ENCODE measurements at places on chromosomes 5 and 9. TPM values are rescaled to one million over a fixed set of nuclear protein-coding genes. Genes with fewer than 3 reads are reported as not detected.

DNA sequence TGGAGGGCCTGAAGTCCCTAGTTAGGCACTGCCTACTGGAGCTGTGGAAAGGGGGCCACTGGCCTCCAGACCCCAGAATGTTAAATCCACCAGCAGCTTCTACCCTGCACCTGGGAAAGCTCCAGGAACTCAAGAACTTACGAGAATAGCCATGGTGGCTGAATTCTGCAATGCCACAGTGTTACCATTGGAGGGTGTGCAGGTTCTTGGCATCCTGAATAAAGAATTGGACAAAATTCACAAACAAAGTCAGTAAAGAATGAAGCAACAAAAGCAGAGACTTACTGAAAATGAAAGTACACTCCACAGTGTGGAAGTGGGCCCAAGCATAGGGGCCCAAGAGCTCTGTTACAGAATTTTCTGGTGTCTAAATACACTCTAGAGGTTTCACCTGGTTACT, 107.0 kb downstream of the PRDM9 start:
- peak; percentile 15 for DNase-seq

- no peak for DNase-seq
Observed at GRCh38 chr5:176798086-176798876, 12.1 kb upstream of the UNC5A start.

DNA sequence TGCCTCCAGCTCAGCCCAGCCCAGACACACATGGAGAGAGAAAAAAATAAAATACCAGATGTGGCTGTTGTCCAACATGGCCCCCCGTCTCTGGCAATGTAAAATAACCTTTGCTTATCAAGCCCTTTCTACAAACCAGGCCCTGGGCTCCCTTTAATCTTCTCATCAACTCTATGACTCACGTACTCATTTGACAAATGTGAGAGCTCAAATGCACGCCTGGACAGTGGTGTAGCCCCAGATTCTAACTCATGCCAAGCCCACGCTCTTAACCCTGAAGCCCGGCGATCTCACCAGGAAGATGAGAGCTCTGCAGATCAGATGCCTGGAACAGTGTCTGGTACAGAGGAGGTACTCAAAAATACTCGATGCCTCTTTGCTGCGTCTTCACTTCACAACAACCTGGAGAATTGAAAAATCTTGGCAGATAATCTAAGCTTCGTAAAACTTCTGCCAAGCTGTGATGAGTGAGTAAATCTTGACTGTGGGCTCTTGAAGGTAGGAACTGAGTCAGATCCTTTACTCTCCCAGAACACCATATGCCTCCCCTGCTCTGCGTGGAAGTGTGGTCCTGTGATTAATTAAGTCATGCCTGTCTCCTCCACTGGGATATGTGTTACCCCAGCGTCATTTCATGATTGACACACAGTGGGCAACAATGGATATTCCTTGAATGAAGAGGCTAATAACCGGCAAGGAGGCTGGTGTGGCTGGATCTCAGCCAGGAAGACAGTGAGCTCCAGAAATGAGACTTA, 102.0 kb upstream of the FSTL4 start:
- DNase-seq: no peak

ADRB2 gene
- 12.9 TPM for polyA plus RNA-seq

IL9 gene
- polyA plus RNA-seq: not detected

Measured in cardiac muscle cell (in vitro differentiated cells and primary cell).